Stimulated activated CD8-positive, alpha-beta memory T cell treated with anti-CD3 and anti-CD28 coated beads, Interleukin-4, amount 100 ng/mL, for 4 hours (primary cell): ENCODE measurements at places on chromosomes 5 and 9.

DNA sequence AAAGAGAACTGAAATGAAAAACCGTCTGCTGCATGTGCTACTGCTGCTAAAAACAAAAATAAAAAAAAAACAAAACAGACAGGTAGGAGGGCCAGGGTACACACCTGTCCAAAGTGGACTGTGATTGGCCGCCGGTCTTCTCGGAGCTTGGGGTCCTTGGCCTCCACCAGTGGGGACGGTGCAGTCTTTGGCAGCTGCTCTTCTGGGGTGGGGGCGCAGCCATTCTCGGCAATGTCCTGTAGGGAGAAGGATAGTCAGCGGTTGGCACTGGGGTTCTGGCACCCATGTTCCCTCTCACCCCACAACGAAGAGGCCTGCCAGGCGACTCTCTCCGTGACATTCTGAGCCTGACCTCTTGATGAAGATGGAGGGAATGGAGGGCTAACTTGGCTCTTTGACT lies 84.3 kb downstream of the CRB2 start:
- DNase-seq = no peak

- no peak for DNase-seq
Measured at GRCh38 chr5:9658706-9659105, 28.6 kb upstream of the TAS2R1 start.

- DNase-seq = no peak
Measured at GRCh38 chr5:98458726-98459125, 314.7 kb upstream of the RGMB start.

DNA sequence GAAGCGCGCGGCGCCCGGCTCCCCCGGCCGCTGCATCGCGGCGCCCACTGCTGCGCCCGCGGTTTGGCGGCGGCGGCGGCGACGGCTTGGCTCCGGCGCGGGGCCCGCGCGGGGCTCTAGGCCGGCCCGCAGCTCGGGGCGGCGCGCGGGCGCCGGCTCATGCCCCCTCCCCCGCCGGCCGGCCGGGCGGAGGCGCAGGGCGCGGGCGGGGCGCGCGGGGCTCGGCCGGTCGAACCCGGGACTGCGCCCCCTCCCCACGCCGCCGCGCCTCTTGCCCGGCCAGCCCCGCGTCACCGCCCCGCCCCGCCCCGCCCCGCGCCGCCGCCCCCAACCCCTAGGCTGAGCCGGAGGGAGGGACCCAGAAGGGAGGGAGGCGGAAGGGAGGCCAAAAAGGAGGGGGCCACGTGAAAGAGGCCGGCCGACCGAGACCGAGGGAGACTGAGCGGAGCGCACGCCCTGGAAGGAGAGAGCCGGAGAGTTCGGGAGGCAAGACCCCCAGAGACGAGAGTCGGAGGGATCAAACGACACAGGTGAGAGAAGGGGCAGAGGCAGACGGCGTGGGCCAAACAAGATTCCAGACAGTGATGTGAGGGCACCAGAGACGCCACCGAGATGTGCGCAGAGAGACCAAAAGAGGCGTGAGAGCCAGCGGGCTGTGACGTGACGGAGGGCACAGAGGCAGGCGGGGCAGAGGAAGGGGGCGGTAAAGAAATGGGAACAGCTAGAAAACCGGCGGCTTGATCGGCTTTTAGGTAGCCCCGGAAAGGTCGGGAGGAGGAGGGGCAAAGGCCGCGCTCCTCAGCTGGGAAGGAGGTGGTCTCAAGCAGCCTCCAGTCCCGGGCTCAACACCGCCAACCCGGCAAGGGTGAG lies at the start of gene BARX1:
BARX1 (minus strand) TSS at position 245 of the 870 bp plus-strand sequence; CDS start at position 36, 209 bp downstream.
- DNase-seq = no peak

- DNase-seq = no peak
Measured at GRCh38 chr5:112036206-112036605, 279.2 kb upstream of the NREP start.

DNA sequence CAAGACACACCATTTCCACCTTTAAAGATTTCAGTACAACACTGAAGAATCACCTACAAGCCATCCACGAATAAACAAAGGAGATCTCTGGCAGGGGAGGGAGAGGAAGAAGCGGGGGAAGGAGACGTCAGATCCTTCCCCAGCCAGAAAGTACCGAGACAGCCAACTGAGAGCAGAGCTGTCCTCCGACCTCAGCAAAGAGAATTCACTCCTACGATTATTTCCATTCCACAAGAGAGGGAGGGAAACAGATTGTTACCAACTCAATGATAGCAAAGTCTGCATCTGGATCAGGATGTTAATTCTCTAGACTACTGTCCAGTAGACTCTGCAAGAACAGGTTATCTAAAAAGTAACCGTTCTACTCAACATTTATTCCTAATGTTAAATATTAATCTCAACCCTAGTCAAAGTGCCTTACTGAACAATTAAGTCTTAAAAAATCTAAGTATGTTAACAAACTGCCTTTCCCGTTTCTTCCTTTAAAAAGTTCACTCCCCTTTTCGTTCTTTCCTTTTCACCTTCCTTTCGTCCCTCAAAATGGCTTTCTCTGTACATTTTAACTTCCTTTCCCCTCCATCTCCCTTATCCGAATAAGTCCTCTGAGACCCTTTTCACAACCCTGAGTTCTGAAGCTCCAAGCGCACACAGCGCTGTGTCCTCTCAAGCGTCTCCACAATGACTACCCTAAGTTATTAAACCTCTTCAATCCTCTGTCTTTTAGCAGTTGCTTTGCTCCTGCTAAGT lies 1.4 kb downstream of the CHD1 start:
- peak; percentile 28 for DNase-seq

- no peak for DNase-seq
Measured at GRCh38 chr5:4230786-4231641, 635.4 kb downstream of the IRX1 start.

DNA sequence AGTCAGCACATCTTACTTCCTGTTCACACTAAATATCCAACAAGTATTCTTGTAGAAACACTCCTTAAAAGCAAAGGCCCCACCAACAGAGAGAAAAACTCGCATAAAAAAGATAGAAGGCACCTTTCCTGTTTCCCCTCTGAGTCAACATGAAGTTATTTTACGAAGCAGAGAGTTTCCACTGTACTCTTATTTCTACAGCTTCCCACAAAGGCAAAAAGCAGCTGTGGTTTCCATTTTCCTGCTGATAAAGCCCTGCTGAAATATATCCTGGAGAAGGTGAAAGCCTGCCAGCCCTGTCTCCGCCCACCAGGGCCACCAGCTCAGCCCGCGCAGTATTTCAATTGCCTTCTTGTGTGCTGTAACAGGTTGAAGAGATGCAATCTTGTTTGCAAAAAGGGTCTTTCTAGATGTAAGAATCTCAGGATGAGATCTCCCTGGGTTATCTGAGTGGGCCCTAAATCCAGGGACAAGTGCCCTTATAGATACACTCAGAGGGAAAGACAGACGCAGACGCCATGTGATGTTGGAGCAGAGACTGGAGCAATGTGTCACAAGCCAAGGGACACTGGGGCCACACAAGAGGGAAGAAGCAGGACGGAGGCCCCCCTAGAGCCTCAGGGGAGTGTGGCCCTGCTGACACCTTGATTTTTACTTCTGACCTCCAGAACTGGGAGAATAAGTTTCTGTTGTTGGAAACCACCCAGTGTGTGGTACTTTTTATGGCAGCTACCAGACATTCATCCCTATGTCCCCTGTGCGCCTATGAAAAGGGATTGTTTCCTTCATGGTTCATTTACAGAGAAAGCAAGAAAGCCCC lies 19.9 kb downstream of the SEMA4D start:
- DNase-seq = no peak

DNA sequence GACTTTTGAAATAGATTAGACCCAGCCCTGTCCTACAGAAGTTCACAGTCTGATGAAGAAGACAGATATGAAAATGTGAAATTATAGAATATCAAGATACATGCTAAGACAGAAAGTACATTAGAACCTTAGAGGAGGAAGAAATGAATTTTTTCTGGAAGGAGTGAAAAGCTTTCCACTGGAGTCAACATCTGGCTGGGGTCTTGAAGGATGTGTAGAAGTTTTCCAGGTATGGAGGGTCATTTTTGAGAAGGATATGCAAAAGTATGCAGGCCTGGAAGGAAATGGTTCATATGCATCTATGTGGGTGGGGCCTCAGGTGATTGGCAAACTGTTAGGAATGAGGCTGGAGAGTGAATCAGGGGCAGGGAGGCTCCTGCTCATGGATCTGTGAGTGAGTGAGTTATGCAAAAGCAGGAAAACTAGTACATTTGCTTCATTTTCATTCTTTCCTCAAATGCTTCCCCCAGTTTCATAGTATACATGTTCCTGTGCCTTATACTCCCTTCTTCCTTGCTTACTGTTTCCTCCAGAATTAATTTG lies 142.3 kb downstream of the GRIA1 start:
- no peak for DNase-seq
